ENCODE measurements at places on chromosomes 7 and 10. TPM values are rescaled to one million over a fixed set of nuclear protein-coding genes. Genes with fewer than 3 reads are reported as not detected.

The HTR5A gene
- total RNA-seq: not detected

The ARPC1A gene
- total RNA-seq: 379 TPM

The GIMAP7 gene
- 0.19 TPM for total RNA-seq

The FBXW4 gene
- total RNA-seq: 42.4 TPM

The MEOX2 gene
- 43.3 TPM for total RNA-seq

The HABP2 gene
- 0.19 TPM for total RNA-seq

The CDCA7L gene
- 32.1 TPM for total RNA-seq

The CREB5 gene
- total RNA-seq: 2.5 TPM

The SPDYE18 gene
- 0.28 TPM for total RNA-seq

The ADAMTS14 gene
- 4.2 TPM for total RNA-seq

The IFIT1 gene
- 9.6 TPM for total RNA-seq

The TRPV6 gene
- not detected for total RNA-seq

The DKK1 gene
- total RNA-seq: 174 TPM

The SMIM30 gene
- total RNA-seq: 56.7 TPM

The CYP3A5 gene
- under 0.01 TPM for total RNA-seq

The FXYD4 gene
- not detected for total RNA-seq

The CLRN3 gene
- not detected for total RNA-seq

The AKAP9 gene
- 66.0 TPM for total RNA-seq

The HDAC9 gene
- 18.2 TPM for total RNA-seq

The SYT15B gene
- total RNA-seq: 0.28 TPM

The JAKMIP3 gene
- total RNA-seq: under 0.01 TPM

The CBLL1 gene
- total RNA-seq: 15.0 TPM

The C10orf71 gene
- not detected for total RNA-seq

The GNAT3 gene
- total RNA-seq: 0.28 TPM

The DHX32 gene
- total RNA-seq: 57.5 TPM

The WDFY4 gene
- total RNA-seq: not detected

The FAM25G gene
- total RNA-seq: not detected

The DNAJC9 gene
- total RNA-seq: 21.7 TPM

The ZNF853 gene
- 0.19 TPM for total RNA-seq

The SSC4D gene
- 0.77 TPM for total RNA-seq

The SFTPA1 gene
- total RNA-seq: not detected

The TMEM178B gene
- 2.3 TPM for total RNA-seq

The DOCK4 gene
- 26.6 TPM for total RNA-seq

The NEUROG3 gene
- not detected for total RNA-seq

The NACAD gene
- 0.38 TPM for total RNA-seq

The ZNHIT1 gene
- total RNA-seq: 115 TPM

The FRMD4A gene
- total RNA-seq: 92.6 TPM

The CELF2 gene
- total RNA-seq: 6.7 TPM

The ECD gene
- 25.7 TPM for total RNA-seq

The TMEM168 gene
- 18.2 TPM for total RNA-seq

The PIK3AP1 gene
- total RNA-seq: 0.85 TPM

The CLCN1 gene
- not detected for total RNA-seq

The CLDN4 gene
- 2.7 TPM for total RNA-seq

The ABCC2 gene
- total RNA-seq: 0.19 TPM

The GJD4 gene
- not detected for total RNA-seq

The FAM180A gene
- total RNA-seq: 3.1 TPM

The STAM gene
- total RNA-seq: 16.1 TPM

The ZNF425 gene
- total RNA-seq: 3.1 TPM

The RTKN2 gene
- 1.1 TPM for total RNA-seq

The TFEC gene
- total RNA-seq: not detected

The GALNT17 gene
- total RNA-seq: not detected

The LBX1 gene
- not detected for total RNA-seq

The RADIL gene
- 0.38 TPM for total RNA-seq

The HEPACAM2 gene
- total RNA-seq: 0.28 TPM
